ENCODE measurements at places on chromosomes 16 and 17. TPM values are rescaled to one million over a fixed set of nuclear protein-coding genes. Genes with fewer than 3 reads are reported as not detected.

The TRIM25 gene
- 100 TPM for total RNA-seq

GRCh38 chr16:11179574-11179973, 76.4 kb downstream of the SOCS1 start:
- DNase-seq: no peak

DNA sequence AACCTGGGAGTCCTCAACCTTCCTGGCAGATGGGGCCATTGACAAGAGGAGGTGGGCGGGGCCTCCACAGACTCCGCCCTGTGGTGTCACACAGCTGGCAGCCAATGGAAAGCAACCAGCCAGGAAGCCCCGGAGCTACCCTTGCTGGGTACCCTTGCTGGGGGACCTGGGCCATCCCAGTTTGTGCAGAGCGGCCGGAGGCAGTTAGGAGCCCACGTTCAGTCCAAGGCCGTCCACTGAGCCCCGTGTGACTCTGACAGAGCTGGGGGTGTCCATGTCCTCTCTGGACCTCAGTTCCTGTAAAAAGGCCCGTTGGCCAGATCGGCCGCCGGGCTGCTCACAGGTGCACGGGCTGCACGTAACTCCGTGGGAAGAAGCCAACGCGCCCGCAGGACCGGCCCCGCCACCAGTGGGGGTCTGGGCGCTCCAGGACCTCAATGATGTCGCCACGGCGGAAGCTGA, 17.1 kb upstream of the FAM83G start:
- peak; percentile 61 for DNase-seq

The ACSM2A gene
- not detected for total RNA-seq

- no peak for DNase-seq
Measured at GRCh38 chr17:8857919-8858318, 9.6 kb downstream of the PIK3R6 start.

- peak; percentile 49 for DNase-seq
Measured at GRCh38 chr17:7717756-7718350, 309 bp downstream of the DNAH2 start.

The CMTM1 gene
- total RNA-seq: 7.8 TPM

The ITGAD gene
- 2.2 TPM for total RNA-seq

All from natural killer cell (primary cell).